Activated CD4-positive, alpha-beta T cell treated with anti-CD3 and anti-CD28 coated beads for 48 hours (primary cell): ENCODE measurements at places on chromosomes 3 and 15.

DNA sequence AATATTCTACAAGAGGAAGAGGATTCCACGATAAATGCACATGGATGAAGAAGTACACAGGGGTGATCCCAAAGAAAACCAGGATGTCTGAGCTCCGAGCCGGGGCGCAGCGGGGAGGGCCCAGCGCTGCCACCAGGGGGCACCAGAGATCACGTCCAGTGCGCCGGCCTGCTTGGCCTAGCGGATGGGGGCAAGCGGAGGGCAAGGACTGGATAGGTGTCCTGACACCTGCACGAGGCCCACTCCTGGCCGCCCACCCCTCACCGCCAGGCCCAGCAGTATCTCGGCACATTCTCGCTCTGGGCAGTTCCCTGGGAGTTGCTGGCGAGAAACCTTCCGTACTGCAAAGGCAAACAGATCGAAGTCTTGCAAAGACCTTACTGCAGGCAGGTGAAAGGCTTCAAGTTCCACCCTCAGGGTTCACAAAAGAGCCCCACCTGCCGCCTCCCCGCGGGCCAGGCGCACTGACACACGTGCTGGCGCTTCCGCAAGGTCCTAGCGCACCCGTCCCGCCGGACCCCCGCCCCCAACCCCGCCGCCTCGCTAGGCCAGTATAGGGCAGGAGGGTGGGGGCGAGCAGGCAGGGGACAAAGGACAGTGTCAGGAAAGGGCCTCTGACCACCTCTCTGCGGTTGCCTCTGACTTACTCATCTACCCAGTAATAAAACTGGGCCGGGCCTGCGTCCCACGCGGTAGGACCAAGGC is 3.3 kb downstream of the ANKRD63 start:
- DNase-seq, result peak; percentile 77

GRCh38 chr3:148459931-148460513 is 237.7 kb upstream of the AGTR1 start:
- DNase-seq, result no peak

DNA sequence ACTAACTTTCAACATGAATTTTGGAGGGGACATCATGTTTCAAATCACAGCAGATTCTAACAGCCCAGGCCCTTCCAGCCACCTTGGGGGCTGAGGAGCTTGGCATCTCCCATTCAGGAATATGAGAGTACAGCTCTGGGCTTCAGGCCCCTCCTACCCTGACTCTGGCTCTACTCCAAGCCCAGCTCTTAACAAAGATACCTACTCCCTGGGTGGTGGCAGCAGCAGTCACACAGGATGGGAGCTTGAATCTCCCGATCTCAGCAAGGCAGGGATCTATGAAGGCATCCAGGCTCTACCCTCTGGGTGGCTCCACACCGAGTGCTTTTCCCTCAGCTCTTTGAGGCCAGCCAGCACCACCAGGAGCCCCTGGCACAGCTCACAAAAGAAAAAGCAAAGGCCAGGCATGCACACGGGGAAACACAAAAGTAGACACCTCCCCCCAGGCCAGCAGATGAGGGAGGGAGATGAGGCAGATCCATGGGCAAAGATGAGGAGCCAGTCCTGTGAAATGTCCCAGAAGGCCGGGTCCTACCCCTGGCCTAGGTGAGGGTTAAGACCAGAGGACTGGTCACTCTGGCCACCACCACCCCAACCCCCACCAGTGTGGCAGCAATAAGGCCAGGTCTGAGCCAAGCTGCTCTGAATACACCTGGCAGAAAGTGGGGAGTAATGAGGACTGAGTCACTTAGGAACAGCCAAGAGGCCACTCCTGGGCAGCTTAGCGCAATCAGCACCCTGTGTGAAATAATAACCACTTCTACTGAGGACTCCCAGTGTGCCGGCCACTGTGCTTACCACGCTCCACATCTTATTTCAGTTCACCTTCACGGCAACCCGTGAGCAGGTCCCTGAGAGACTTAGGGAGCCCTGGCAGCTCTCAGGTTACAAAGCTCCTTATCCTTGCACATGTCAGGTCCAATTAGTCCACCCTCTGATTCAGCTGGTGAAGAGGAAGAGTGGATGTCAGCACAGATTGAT is 24.3 kb downstream of the PLA2G4F start:
- DNase-seq, result no peak

DNA sequence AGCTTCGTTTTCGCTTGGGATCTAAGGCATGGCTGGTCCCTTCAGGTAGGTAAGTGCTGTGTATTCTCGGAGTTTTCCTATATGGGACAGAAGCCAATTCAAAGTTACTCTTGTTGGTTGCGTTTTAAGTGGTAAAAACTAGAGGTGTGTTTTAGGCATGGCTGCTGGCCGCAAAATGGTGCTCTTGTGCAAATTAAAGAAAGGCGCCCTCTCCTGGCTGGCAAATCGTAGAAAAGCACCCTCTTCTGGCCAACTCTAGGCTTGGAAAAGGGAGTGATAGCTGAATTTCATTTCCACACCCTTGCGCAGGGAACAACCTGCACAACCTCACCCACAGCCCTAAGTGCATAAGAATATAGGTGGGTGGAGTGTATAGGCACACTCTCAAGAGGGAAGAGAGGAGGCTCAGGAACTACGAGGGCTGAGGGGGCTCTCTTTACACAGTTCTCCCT is 23.5 kb downstream of the DRD3 start:
- peak; percentile 54 for DNase-seq

DNA sequence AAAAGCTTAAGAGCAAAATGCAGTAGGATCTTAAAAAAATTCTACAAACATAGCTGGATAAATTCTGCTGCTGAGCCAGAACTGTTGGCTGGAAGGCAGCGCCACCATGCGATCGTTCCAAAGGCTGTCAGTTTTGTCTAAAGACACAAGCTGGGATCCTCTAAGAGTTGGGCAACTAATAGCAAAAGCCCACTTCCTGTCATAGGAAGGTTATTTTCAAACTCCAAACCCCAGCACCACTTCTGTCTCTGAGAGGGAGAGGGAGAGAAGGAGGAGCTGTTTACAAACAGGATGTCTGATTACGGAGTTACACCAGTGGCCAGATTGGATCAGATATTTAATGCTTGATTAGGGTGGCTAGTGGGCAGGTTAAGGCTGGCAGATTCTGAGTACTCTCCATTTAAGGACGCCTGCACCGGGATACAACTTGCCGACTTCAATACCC is 44.0 kb downstream of the EIF4E3 start:
- DNase-seq, result peak; percentile 64

GRCh38 chr3:81735334-81735733 is 26.1 kb downstream of the GBE1 start:
- DNase-seq, result no peak

GRCh38 chr3:115160295-115160694 is 13.2 kb upstream of the ZBTB20 start:
- DNase-seq, result no peak

- DNase-seq, result peak; percentile 27
These were observed 70.5 kb downstream of the KLHL25 start for GRCh38 chr15:85723960-85724945.
